ENCODE measurements at places on chromosomes 12 and 14. TPM values are rescaled to one million over a fixed set of nuclear protein-coding genes. Genes with fewer than 3 reads are reported as not detected.
A peak's percentile ranks its signal among the peaks of the same experiment; 100 is the strongest.

DNA sequence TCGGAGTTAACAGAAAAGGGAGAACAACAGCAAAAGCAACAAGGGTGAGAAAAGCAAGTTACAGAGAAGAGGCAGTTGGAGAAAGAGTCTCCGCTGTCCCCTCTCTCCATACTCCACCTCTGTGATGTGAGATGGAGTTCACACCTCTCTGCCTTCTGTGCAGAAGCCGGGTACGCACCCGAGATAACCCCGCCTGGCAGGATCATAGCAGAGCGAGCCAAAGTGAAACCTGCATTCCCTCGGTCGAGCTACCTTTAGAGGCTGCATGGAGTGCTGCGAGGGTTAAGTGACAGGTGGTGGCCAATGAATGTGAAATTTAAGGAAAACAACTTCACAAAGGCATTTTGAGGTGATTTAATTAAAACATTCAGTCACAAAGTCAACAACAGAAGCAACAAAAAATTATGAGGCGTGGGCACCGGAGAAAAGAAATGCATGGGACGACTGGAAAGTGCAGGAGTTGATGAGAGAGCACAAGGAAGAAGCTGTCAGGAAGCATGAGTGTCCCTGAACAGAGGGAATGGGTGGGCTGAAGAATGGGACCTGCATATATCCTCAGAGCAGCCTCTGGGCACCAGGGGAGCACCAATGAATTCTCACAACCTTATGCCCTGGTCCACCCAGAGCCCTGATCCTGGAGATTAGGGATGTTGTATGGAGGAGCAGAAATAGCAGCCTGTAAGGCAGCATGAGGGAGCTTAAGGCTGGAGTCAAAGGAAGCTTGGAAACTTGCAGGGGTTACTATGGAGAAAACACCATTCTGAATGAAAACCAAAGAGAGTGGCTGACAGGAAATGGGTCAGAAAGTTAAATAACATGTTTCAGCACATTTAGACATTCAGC lies 208.3 kb downstream of the EMP1 start:
- H3K27ac ChIP-seq = no peak overlapping the region
- no peaks in the 10 kb centered on the region for H3K36me3 ChIP-seq
- no peak overlapping the region for H3K4me3 ChIP-seq
- H3K27me3 ChIP-seq = no peaks in the 10 kb centered on the region
- DNase-seq = no peak
- H3K4me1 ChIP-seq = no peaks in the 10 kb centered on the region

DNA sequence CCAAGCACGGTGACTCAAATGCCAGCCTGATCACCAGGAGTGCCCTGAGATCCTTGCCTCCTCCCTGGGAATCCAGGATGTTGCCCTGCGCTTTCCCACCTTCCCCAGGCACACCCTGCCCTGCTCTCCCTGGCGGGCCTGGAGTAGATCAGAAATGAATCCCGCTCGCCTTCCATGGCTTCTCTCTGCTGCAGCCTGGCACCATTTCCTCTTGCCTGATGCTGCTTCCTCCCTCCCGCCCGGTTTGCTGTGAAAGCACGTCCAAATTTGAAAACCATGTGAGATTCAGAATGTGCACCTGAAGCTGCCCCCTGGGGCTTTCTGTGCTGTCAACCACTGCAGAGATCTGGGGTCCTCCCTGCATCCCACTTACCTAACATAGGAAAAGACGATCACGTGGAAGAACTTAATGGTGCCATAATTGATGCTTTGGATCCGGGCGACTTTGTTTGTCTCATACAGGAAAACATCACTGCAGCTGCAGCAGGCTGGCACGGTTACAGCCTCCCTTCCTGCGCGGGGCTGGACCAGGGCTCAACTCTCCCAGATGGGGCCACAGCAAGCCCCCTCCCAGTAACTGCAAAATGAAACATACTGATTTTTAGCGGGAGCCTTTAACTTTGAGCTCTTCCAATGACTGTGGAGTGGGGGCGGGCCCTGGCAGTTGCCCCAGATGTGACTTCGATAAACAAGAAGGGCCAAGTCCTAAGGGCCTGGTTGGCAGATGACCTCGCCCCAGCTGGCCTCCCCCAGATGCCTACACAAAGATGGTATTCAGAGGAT lies 24.9 kb upstream of the C12orf76 start:
- H3K27ac ChIP-seq = no peak overlapping the region
- no peaks in the 10 kb centered on the region for H3K36me3 ChIP-seq
- H3K4me1 ChIP-seq = no peaks in the 10 kb centered on the region
- no peak overlapping the region for H3K4me3 ChIP-seq

DNA sequence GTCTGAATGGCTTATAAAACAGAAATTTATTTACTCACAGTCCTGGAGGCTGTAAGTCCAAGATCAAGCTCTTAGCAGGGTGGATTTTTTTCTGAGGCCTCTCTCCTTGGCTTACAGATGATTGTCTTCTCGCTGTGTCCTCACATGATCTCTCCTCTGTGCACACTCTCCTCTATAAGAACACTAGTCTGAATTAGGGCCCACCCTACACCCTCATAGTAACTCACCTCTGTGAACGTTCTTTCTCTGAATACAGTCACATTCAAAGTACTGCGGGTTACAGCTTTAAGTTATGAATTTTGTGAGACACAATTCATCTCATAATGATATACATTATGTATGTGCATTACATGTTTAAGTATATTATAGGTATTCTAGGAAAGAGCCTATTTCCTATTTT lies 135.7 kb upstream of the ATXN7L3B start:
- no peaks in the 10 kb centered on the region for H3K27me3 ChIP-seq
- H3K4me1 ChIP-seq = peaks cover 31% of the 10 kb centered on the region
- peak overlapping the region; percentile 87 for H3K27ac ChIP-seq
- H3K36me3 ChIP-seq = no peaks in the 10 kb centered on the region
- peak overlapping the region; percentile 34 for H3K4me3 ChIP-seq

GRCh38 chr14:81710232-81710845 lies 176.7 kb upstream of the SEL1L start:
- H3K27ac ChIP-seq = no peak overlapping the region
- H3K4me3 ChIP-seq = no peak overlapping the region
- peak; percentile 16 for DNase-seq

DNA sequence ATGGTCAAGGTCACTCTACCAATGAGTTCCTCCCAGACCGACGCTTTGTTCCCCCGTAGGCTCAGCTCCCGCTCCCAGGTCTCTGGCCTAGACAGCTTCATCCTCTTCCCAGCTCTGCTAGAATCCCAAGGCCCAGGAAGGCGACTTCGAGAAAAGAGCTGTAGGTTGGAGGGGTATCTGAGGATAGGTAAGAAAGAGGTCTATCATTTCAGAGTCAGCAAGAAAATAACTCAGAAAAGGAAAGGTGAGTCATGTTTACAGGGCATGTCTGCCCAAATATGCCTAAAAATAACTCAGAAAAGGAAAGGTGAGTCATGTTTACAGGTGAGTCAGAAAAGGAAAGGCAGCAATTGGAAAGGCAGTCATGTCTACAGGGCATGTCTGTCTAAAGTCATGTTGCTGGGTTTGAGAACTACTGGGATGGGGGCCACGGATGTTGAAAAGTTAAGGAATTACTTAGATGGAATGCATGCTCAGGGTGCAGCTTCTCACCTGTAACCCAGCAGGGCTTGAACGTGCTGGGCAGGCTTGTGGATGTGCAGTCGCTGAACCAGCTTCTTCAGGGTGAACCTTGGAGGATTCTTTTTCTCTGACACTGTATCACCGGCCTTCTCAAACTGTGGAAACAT lies 12.2 kb downstream of the TEP1 start:
- H3K27ac ChIP-seq = peak overlapping the region; percentile 92
- peaks cover 18% of the 10 kb centered on the region for H3K36me3 ChIP-seq
- peaks cover 36% of the 10 kb centered on the region for H3K4me1 ChIP-seq
- peak; percentile 74 for DNase-seq
- H3K4me3 ChIP-seq = peak overlapping the region; percentile 19

DNA sequence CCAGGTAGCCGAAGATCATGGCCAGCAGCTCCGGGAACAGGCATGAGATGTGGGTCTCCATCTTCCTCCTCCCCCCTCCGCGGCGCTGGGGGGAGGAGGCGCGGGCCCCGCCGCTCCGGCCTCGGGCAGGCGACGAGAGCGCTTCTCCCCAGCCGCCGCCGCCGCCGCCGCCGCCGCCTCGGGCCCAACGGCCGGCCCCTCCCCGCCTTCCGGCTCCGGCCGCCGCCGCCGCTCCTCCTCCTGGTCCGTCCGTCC lies 448 bp downstream of the FBXL14 start:
- H3K4me1 ChIP-seq = peaks cover 25% of the 10 kb centered on the region
- H3K27me3 ChIP-seq = no peaks in the 10 kb centered on the region

- no peaks in the 10 kb centered on the region for H3K4me1 ChIP-seq
- no peak for DNase-seq
- peaks cover 14% of the 10 kb centered on the region for H3K36me3 ChIP-seq
- no peak overlapping the region for H3K4me3 ChIP-seq
- H3K27ac ChIP-seq = no peak overlapping the region
- no peaks in the 10 kb centered on the region for H3K27me3 ChIP-seq
Observed at GRCh38 chr14:55688566-55688965, 108.6 kb downstream of the KTN1 start.

- no peaks in the 10 kb centered on the region for H3K4me1 ChIP-seq
- no peak overlapping the region for H3K4me3 ChIP-seq
- no peaks in the 10 kb centered on the region for H3K36me3 ChIP-seq
Observed at GRCh38 chr14:69443296-69443805, 41.2 kb upstream of the PLEKHD1 start.

DNA sequence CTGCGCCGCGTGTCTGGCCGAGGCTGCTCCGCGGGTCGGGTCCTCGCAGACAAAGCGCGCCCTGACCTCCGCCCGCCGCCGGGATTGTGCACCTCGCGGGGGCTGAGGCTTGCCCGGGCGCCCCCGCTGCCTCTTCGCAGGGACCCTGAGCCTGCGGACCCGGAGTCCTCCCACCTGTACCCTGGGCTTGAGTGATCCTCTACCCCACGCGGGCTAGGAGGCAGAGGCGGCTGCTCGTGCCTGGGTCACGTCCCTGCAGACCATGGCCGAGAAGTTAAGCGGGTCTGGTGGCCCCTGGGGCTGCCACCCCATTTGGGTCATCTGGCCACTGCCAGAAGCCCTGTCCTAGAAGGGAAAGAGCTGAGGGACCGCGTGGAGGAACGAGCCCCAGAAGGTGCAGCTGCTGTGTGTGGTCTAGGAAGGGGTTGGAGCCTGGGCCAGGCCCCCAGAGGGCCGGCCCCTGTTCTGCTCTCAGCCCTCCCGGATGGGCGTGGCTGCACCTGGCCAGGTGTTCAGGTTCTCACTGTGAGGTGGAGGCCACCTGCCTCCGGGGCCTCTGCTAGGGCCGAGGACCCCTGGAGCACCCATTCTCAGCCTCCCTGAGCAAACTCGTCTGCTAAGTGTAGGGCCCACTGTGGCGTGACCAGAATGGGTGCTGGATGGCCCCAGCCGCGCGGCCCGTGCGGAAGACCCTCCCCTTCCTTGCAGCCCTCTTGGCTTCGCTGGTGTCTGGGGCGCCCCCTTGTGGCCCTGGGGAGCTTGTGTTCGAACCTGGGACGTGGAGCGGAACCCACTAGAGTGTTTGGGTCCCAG lies 49.6 kb downstream of the LRCOL1 start:
- peaks cover 18% of the 10 kb centered on the region for H3K4me1 ChIP-seq
- H3K27me3 ChIP-seq = no peaks in the 10 kb centered on the region
- peaks cover 3% of the 10 kb centered on the region for H3K36me3 ChIP-seq
- H3K4me3 ChIP-seq = peak overlapping the region; percentile 87

DNA sequence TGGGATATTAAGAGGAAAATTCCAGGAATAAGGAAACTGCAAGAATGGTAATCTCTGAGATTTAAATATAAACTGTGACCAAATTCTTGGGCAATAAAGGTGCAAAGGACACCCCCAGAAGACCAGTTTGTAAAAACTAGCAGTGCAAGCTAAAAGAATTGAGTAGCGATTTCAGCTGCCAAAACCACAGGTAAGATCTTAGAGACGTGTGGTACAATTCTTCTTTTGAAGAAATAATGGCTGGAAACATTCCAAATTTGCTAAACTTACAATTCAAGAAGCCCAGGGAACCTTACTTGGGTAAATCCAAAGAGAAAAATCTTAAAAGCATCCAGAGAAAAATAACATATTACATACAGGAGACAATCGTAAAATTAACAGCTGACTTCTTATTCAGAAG lies 12.0 kb downstream of the CATSPERB start:
- H3K4me3 ChIP-seq = no peak overlapping the region
- H3K36me3 ChIP-seq = no peaks in the 10 kb centered on the region

- no peak for DNase-seq
- H3K36me3 ChIP-seq = no peaks in the 10 kb centered on the region
- no peak overlapping the region for H3K4me3 ChIP-seq
- no peak overlapping the region for H3K27ac ChIP-seq
- H3K27me3 ChIP-seq = no peaks in the 10 kb centered on the region
Observed at GRCh38 chr12:53195516-53196420, 11.3 kb downstream of the ITGB7 start.

DNA sequence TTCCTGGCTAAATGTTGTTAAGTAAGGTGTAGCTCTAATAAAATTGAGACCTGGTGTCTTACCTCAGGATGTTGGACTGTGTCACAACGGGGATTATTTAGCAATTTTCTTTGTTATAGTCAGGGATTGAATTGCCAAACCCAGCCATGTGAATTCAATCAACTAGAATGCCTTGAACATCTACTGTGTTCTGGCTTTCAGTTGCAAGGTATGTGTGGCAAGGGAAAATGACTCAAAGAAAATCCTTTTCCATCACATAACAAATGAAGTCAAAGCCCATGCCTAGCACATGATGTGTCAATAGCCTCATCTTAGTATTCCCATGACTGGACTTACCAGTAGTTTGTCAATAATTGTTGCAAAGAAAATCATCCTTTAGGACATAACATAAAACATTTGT lies 519.8 kb upstream of the FLRT2 start:
- H3K27me3 ChIP-seq = no peaks in the 10 kb centered on the region
- no peak overlapping the region for H3K27ac ChIP-seq
- DNase-seq = no peak

DNA sequence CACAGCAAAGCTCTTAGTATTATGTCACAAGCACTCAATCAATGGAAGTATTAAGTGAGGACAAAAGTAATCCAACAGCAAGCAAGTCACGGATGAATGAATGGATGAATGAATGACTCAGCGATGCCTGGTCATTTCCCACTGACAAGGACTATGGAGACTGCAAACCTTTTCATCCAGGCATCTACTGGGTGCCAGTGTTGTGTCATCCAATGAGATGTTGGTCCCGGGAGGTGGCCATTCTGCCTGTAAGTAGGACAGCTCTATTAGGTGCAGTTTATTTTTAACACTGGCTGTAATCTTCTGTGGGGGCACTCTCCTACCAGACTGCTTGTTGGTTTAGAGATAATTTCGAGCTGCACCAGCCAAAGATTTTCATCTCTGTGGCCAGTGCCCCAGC lies 39.4 kb downstream of the STAB2 start:
- no peak overlapping the region for H3K27ac ChIP-seq
- no peak overlapping the region for H3K4me3 ChIP-seq
- H3K36me3 ChIP-seq = no peaks in the 10 kb centered on the region
- H3K27me3 ChIP-seq = no peaks in the 10 kb centered on the region
- no peak for DNase-seq
- H3K4me1 ChIP-seq = no peaks in the 10 kb centered on the region

- peak within 1 kb of the TSS; percentile 97 for H3K27ac ChIP-seq
- H3K36me3 ChIP-seq = no peaks in the 10 kb centered on the region
- H3K4me3 ChIP-seq = peak within 1 kb of the TSS; percentile 85
- peaks cover 32% of the 10 kb centered on the region for H3K4me1 ChIP-seq
Observed at GRCh38 chr12:2959192-2959504, at the start of gene TEAD4. Gene TEAD4 (plus strand): TSS chr12:2959397.

GRCh38 chr12:109263439-109263838 lies 45.6 kb downstream of the FOXN4 start:
- peaks cover 13% of the 10 kb centered on the region for H3K4me1 ChIP-seq
- no peaks in the 10 kb centered on the region for H3K27me3 ChIP-seq
- no peak overlapping the region for H3K27ac ChIP-seq

GRCh38 chr12:108282676-108283075 lies 56.4 kb downstream of the CMKLR1 start:
- H3K27ac ChIP-seq = no peak overlapping the region
- no peak for DNase-seq
- no peaks in the 10 kb centered on the region for H3K36me3 ChIP-seq
- H3K4me1 ChIP-seq = no peaks in the 10 kb centered on the region
- H3K27me3 ChIP-seq = peaks cover 75% of the 10 kb centered on the region

IRAK4 gene
- total RNA-seq = 6.9 TPM

ADAMTS20 gene
- total RNA-seq = not detected

LRRC43 gene
- not detected for total RNA-seq

C12orf54 gene
- not detected for total RNA-seq

CLEC2A gene
- total RNA-seq = not detected
